Caudate nucleus (tissue), 63 donors: ENCODE measurements at places on chromosomes 3 and 15.
A peak's percentile ranks its signal among the peaks of the same experiment; 100 is the strongest.

- DNase-seq: no peak
Observed at GRCh38 chr3:188067932-188068331, 86.0 kb upstream of the LPP start.

GRCh38 chr3:108218811-108219210 is 3.4 kb downstream of the IFT57 start:
- DNase-seq: no peak

- no peak for DNase-seq
Observed at GRCh38 chr3:20146301-20146700, 39.7 kb downstream of the SGO1 start.

- no peak for DNase-seq
Observed at GRCh38 chr15:78763796-78764241, 47.4 kb downstream of the ADAMTS7 start.

- DNase-seq: no peak
Observed at GRCh38 chr15:91214675-91215590, 114.9 kb downstream of the SV2B start.

DNA sequence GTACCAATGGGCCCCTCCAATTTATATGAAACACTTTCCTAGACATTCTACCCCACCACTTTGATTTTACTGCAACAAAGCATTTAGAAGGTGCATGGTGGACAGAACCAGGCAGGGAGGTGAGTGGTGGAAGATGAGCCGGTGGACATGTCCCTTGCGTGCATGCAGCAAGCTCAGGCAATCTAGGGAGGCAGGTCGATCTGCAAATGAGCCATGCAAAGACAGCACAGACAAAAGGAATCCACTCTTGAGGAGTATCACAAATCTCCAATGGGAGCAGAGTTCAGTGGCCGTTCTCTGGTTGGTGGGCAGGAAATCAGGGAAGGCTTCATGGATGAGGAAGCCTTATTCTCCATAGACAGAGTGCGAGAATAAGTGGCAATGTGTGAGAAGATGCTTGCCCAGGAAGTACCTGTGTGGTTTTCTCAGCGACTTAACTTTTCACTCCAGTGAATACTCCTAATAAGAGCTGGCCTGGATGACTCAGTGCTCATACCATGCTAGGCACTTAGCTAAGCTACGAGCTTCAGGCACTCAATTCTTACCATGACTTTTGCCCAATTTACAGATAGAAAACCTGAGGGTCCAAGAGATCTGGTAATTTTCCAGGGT is 152.5 kb downstream of the FOXP1 start:
- DNase-seq: no peak

- no peak for DNase-seq
Observed at GRCh38 chr15:100154338-100154737, 187.4 kb downstream of the ADAMTS17 start.

DNA sequence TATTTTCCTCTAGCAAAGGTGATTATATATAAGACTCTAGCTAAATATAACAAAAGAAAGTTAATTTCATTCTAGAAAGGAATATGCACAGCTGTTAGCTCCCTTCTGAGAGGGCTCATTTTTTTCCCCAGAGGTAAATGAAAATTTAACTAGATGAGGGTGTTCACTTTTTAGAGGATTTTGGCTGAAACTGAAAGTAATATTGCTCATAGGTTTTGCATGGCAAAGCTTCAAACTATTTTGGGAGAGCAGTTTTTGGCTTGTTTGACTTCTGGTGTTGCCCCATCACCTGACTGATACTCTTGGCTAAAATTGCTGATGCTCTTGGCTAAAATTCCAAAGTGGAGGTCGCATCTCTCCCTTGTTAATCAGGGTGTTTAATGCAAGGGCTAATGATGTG is 311.9 kb downstream of the EDEM1 start:
- DNase-seq: no peak

GRCh38 chr3:122931636-122932035 is 95.9 kb downstream of the SEMA5B start:
- DNase-seq: no peak

- no peak for DNase-seq
Observed at GRCh38 chr3:61805510-61806080, 244.2 kb downstream of the PTPRG start.

GRCh38 chr3:30628205-30628900 is 22.0 kb downstream of the TGFBR2 start:
- no peak for DNase-seq

GRCh38 chr15:77599899-77600298 is 32.8 kb downstream of the LINGO1 start:
- peak; percentile 17 for DNase-seq

DNA sequence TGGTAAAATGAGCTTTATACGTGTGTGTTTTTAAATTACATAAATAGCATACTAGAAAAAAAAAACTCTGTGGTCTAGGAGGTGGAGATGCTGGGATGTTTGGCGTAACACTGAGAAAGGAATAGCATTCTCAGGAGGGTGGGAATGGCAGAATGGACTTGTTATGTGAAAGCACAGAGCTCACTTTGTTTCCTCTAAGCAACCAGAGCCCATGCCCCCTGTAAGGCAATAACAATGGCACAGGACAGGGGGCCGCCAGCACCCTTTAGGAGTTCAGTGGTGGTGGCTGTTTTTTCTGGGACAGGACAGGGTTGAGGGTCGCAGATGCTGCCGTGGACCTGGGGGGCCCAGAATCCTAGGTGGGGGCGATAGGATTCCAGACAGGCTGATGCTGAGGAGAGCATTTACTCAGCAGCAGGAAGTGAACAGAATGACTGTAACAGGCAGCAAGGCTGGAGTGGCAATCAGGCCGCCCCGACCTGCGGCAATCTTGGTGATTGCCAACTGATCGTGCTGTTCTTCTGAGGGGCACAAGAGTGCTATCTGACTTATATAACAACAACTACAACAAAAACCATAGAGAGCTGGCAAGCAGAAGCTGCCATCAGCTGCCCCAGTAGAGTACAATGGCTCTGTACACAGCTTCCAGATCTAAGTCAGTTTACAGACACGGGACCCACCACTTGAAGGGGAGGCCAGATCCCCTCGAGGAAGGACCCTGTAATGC is 160.4 kb downstream of the UACA start:
- no peak for DNase-seq

DNA sequence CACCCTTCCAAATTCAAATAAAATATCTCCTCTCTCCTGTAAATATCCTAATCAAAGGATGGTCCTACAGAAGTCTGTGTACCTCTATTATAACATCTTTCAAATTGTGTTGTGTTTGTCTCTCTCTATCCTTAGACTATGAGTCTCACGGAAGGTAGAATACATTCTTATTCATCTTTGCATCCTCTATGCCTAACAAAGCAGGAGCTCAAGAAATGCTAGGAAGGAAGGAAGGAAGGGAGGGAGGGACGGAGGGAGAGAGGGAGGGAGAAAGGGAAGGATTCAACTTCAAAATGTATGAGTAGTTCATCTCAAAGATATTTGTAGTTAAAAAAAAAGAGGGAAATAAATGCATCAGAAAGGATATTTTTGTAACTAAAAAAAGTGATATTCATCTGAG is 150.0 kb downstream of the RTP4 start:
- no peak for DNase-seq

DNA sequence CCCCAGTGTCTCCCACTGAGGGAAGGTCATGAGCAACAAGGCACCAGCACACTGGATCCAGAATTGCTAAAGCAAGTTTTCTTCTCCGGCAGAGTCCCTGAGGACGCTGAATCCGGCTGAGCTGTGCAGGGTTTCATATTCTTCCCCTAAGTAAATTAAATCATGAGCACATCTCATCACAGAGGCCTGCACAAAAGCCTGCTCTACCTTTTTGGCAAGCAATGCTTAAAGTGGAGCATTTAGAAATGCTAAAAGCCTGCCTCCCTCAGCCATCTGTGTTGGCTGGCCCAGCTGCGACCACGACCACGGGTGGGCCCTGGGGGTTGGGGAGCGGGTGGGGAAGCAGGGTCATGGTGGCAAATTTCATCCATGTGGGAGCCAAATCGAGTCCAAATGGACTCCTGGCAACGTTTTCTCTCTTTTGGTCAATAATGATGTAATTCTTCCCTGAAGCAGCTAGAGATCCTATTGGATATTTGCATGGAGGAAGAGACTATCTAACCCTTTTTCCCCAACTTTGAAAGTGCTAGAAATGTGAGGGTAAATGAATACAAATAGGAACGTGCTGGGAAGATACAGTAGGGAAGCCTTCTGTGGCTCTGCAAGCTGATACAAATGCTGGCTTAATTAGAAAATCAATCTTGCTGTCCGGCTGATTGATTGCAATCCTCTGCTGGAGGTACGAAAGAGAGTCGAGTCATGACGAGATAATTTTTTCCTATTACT is 532.8 kb upstream of the TBL1XR1 start:
- DNase-seq: no peak

DNA sequence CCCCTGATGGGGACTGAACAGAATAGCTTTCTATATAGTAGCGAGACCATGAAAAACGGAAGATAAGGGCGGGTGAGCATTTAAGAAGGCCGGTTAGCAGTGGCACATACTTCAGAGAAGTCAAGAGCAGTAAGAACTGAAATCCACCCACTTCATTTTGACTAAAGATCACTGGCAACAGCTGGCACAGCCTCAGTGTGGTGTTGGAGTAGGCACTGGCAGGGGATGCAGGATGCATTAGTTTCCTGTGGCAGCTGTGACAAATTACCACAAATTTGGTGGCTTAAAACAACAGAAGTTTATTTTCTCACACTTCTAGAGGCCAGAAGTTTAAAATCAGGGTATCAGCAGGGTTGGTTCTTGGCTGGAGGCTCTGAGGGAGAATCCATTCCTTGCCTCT is 176.5 kb downstream of the ADAMTSL3 start:
- no peak for DNase-seq

DNA sequence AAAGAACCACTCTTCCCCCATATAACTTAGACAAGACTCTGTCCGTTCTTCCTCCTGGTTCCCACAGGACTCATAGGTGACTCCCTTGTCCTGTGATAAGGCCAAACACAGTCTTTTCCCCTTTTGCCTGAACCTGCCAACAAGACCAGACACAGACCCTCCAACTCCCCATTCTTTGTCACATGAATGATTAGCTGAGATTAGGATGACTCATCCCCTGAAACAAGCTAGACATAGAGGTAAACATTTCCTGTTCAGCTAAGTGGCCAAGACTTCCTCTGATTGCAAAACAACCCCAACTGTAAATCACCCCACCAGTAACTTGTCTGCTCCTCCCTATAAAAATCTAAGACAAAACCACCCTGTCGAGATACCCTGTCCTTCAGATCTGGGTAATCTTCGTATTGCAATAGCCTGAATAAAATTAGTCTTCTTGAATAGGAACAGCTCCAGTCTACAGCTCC is 11.4 kb upstream of the HTR3E start:
- DNase-seq: no peak

GRCh38 chr15:67076147-67076843 is 10.9 kb downstream of the SMAD3 start:
- no peak for DNase-seq

DNA sequence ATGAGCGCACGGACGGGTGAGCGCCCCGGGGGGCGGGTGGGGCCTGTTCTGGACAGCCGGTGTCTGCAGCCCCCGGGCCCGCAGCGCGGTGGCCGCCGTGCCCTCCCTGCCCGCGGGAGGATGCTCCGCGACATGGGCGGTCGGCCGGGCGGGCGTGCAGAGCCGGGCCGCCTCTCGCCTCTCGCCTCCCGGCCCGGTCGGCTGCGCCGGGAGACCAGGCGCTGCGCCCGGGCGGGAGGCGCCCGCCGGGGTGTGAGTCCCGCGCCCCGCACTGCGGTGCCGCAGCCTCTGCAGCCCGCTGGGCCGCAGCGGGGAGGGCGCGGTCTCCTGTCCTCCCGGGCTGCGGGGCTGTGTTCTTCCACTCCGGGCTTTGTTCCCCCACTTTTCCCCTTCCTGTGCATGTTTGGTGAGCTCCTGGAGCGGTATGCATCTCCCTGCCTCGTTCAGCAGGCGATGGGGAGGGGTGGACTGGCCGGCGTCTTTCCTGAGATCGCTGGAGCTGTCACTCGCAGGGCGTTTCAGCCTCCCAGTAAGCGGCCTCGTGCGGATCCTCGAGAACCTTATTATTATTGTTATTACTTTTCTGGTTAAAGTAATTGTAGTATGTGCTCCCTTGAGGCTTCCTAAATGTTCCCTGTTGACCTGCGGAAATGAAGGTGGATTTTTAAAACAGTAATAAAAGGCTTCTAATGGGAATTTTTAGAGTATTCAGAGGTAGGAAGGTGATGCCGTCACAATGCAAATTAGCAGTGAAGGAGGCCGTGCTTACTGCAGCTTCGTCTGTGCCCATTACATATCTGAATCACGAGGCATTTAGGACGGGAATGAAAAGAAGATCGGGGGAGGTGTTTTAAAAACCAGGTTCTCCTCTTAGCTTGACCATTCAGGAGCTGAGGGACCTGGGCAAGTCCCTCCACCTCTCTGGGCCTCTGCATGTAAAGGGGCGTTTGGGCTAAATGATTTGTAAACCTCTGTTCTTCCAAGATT is 593 bp downstream of the TMOD2 start:
- no peak for DNase-seq

GRCh38 chr3:107986505-107986904 is 104.3 kb downstream of the CD47 start:
- DNase-seq: no peak

DNA sequence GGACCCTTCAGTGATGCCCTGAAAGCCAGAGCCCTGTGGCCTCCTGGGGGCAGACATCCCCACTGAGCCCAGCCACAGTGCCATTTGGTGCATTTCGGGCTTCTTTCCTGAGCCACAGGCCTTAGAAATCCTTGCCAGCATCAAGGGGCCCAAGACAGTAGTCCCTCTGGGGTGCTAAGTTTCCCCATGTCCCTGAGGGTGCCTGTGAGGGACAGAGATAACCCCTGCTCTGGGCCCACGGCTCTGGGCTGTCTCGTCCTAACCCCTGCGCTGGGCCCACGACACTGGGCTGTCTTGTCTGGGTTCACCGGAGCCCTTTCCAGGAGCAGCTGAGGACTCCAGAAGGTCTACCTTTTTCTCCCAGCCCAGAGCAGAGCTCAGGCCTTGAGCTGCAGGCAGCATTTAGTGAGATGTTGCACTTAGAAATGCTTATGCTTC is 45.1 kb upstream of the FGD5 start:
- no peak for DNase-seq

DNA sequence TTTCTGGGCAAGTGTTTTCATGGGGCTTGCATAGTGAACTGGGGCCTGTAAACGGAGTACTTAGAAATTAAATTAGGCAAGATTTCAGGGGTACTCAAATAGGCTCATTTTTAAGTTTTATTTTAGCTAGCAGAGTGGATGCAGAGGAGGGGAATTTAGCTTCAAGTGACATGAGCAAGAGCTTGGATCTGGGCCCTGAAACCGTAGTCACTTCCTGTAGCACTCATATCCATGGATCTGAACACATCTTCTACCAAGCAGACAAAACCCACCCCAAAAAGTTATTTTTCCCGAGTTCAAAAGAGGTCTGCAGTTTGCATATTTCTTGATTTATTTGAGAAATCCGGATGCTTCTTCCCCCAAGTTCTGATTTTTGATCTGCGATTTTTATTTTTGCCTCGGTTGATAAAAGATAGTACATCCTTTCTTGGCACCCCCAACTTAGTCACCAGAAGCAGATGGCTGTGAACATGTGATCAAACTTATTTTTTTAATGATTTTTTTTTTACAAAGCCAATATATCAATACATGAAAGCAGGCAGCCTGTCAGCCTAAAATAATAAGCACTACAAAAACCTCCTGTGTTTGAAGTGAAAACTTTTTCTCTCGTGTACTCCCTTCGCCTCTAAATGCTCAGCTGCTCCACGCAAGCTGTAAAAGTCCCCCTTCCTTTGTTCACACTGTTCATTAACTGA is 36.6 kb upstream of the STT3B start:
- no peak for DNase-seq

GRCh38 chr15:41585127-41586047 is 26.4 kb downstream of the TYRO3 start:
- DNase-seq: peak; percentile 42
